Hematopoietic multipotent progenitor cell treated with erythropoietin and hydrocortisone succinate and interleukin-3 and kit ligand, for 4 days (in vitro differentiated cells): ENCODE measurements at places on chromosomes 12 and 14.
A peak's percentile ranks its signal among the peaks of the same experiment; 100 is the strongest.

GRCh38 chr12:124938587-124938986, 24.1 kb upstream of the UBC start:
- DNase-seq = peak; percentile 47

- peak; percentile 81 for DNase-seq
Observed at GRCh38 chr12:132559652-132560363, 50.6 kb downstream of the LRCOL1 start.

DNA sequence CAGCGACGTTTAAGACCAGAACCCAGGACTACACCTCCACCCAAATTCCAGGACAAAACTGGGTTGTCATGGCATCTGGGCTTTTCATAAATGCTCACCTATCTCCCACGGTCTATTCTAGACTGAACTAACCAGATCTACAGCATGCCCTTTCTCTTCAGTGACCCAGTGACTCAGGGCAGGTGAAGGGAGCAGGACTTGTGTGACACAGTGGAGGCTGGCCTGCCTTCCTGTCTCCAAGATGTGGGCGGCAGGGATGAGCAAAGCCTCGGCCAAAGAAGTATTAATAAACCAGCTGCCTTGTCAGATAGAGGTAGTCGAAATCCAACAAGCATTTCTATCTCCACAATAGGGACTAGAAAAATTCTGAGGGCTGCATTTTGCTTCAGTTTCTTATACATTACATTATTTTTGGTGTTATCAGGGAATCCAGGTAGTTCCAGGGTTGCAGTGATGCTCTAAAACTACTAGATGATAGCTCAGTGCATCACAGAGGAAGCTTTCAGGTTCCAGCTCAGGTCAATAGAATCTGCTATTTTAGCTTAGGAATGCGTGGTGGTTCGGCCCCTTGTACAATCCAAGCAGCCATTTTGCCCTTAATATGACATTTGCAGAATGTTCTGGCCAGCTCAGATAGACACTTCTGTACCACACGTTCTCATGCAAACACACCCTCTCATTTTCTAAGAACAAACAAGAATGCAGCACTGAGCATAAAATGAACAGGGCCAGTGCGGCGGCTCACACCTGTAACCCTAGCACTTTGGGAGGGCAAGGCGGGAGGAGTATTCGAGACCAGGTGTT, 4.2 kb upstream of the GLRX5 start:
- DNase-seq = no peak

- DNase-seq = no peak
Observed at GRCh38 chr12:47851303-47851952, 31.7 kb upstream of the HDAC7 start.

DNA sequence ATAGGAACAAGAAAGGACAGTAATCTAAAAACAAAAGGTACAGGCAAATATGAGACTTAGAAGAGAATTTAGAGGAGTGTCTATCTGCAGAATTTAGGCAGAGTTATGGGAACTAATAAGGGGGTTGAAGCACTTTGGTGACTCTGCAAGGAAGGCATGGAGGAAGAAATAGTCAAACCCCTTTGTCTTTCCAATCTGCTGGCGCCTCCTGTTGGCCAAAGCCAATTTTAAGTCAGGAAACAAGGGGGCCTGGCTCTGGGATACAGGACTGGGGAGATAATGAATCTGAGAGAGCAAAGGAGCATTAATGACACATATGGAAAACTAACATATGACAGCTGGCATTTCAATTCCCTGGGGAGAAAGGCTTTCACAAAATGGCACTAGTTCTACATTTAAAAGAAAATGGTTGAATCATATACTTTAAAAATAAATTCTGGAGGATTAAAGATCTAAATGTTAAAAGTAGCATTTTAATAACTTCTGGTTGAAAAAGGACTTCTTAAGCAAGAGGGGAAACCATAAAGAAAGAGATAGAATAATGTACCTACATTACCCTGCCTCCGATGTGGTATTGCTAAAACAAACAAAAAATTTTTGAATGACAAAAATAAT, 48.5 kb upstream of the CSRP2 start:
- DNase-seq = peak; percentile 73

- no peak for DNase-seq
Observed at GRCh38 chr14:102013669-102014200, 49.4 kb downstream of the DYNC1H1 start.

- DNase-seq = no peak
Observed at GRCh38 chr12:92070054-92070863, 75.4 kb downstream of the BTG1 start.

DNA sequence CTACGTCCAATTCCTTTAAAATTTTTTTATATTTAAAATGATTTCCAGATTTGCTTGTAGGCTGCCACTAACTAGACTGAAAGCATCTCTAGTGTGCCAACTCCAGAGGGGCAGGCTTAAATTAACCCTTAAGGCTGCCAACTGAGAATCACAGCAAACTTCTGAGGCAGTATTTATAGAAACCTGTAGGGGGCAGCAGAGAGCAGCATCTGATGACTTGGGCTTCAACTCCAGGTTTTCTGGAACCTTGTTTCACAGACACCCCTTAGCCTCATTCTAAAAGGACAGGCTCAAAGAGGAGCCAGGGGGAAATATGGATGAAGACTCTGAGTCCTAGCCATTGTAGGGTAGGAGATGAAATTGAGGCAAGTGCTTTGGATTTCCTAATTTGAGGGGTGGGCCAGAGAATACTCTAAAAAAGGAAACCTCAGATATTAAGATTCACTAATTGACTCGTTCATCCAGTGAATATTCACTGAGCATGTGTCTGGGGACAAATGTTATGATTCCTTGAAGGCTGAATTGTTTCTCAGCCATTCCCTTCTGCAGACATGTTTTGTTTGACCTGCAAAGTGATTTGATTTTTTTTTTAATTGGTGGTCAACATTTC, 63.3 kb upstream of the HSPB8 start:
- peak; percentile 69 for DNase-seq

- no peak for DNase-seq
Observed at GRCh38 chr12:131352296-131352900, 358.5 kb upstream of the SFSWAP start.

DNA sequence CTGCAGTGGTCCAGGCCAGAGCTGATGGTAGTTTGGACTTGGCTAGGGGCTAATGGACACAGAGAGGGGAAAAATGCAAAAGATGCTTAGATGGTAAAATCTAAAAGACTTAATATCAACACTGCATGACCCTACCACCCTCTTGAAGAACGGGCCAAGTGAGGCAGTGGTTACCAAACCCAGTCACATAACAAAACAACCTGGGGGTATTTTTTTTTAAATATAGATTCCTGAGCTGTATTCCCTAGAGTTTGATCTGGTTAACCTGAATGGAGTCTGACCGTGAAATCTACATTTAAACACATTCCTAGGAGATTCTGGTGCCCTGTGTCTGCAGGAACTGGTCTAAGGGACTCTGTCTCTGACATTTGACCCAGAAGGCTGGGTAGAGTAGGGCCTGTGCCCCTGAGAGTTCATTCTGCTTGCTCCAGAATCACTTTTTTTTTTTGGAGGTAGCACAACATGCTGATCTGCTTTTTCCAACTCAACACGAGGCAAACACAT, 15.7 kb downstream of the ABHD4 start:
- no peak for DNase-seq

DNA sequence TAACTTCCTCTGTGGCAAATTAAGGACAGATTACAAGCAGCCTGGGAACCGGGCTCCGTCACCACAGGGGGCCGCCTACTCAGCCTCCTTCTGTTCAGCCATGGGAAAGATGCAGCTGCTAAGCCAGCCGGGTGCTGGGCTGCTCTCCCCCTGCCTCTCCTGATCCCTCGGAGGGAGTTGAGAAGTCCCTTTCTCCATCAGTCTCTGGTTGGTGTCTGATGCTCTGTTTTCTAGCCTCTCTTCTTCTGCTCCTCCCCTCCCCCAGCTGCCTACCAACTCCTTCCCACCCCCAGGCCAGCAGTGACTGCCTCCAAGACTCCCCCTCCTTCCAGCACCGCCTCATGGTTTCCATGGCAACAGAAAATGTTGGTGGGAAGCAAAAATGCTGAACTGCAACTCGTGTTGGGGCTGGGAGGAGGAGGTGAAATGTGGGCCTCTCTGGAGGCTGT, 486.7 kb downstream of the APAF1 start:
- no peak for DNase-seq

DNA sequence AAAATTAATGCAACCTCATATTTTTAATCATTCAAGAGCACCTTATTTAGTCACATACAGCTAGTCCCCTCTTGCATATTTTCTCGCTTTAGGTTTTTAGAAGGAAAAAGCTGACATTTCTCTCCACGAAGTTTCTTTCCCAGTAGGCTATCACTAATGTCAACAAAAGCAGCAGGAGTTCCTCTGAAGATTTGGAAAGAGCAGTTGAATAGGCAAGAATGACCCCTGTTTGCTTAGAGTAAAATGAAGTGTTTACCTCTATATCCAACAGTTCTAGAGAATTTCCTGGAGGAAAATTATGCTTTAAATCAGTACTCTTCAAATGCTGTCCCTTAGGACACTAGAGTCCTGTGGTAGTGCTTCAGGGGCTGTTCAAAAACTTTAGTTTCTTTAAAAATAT, 188.1 kb upstream of the PRKD1 start:
- DNase-seq = no peak

GRCh38 chr14:100761481-100761880, 34.8 kb downstream of the DLK1 start:
- DNase-seq = no peak

DNA sequence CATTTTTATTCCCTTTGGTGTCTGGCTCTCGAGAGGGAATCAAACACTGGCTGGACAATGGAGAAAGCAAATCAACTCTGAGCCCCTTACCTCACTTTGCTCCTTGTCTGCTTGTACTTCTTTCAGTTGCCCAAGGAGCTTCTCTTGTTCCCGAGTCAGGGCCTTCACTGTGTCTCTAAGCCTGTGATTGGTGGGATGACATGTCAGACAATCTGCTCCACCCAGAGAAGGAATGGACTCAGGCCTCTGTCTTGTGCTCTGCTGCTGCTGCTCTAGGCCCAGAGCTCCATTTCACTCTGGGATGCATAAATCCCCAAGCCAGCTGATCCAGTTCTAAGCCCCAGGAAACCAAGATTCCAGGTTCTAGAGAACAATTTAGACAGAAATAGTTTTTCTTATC, 7.6 kb downstream of the CALCOCO1 start:
- DNase-seq = no peak

GRCh38 chr14:102325791-102326345, 6.3 kb downstream of the ZNF839 start:
- DNase-seq = no peak

- peak; percentile 34 for DNase-seq
Observed at GRCh38 chr14:65927931-65928356, 515.4 kb downstream of the FUT8 start.

DNA sequence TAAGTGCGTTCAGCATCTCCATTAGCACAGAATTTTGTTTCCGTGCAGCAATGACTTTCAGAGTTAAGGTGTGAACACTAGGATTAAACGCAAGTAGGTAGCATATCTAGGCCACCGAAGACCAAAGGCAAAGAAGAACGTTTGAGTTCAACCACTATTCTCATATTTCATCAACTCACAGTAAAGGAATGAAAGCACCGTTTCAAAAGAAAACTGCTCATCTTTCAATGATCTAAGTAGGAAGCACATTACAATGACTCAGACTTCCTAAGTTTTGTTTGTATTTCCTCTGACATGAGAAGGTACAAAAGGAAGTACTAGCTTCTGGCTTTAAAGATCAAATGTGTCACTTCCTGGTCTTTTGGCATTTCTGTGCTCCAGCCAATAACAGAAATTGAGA, 57.6 kb downstream of the ACADS start:
- DNase-seq = peak; percentile 10

DNA sequence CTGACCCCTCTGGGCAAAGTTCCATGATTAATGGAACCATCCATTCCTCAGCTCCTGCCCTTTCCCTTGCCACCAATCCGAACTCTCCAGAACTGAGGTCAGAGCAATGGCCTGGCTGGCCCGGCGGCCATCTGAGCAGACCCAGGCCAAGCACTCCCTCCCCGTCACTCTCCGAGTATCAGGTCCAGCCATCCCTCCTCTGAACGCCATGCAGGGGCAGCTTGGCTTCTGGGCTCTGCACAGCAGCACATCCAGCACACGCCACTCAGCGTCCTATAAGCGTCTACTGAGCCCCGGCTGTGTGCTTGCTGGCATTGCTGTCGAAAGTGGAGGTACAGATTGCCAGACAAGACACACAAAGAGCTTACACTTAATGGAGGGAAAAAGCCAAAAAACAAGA, 34.3 kb upstream of the VWF start:
- no peak for DNase-seq
